Activated T-helper 1 cell treated with anti-CD3 and anti-CD28 coated beads, Interleukin-2, amount 50 U/mL, for 16 hours (primary cell): ENCODE measurements at places on chromosomes 2 and 18.

- no peak for DNase-seq
Measured at GRCh38 chr2:134785659-134786430, 52.6 kb upstream of the ACMSD start.

DNA sequence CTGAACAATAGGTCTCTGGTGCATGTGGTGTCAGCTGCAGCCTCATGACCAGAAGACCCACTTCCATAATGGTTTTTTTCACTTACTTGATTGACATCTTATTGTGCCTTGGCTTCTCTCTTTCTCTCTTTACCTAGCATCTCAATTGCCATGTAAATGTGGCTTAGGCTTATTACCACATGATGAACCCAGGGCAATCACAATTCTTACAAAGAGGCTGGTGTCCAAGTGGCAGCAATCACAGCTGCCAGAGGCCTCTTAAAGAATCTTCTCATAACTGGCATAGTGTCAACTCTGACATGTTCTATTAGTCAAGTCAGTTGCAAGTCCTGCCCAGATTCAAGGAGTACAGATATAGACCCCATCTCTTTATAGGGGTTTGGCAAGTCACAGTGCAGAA, 1224.8 kb downstream of the SUCLG1 start:
- DNase-seq = no peak

DNA sequence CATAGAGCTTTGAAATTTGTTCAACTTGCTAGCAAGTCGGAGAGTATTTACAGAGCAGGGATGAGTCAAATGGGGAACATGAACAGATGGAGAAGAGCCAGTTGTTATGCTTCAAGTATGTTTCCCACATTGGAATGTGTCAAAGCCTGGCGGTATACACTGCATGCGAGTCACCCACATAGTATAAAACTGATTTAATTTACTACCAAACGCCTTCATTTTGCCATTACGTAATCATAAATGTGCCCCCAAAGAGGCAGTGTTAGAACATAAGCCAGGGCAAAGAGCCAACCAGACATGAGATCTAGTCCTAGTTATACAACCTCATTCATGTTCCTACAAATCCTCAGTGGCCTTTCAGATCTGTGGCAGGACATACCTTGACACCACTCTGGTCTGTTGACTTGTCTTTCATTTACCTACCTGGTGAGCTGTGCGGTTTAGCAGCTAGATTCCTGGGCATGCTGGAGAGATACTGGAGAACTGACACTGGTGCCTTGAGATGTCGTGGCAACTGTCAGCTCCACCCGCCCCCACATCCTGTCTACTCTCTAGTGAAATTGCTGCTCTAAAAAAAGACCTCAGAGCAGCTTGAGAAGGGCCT, 21.7 kb upstream of the NRP2 start:
- DNase-seq = no peak

DNA sequence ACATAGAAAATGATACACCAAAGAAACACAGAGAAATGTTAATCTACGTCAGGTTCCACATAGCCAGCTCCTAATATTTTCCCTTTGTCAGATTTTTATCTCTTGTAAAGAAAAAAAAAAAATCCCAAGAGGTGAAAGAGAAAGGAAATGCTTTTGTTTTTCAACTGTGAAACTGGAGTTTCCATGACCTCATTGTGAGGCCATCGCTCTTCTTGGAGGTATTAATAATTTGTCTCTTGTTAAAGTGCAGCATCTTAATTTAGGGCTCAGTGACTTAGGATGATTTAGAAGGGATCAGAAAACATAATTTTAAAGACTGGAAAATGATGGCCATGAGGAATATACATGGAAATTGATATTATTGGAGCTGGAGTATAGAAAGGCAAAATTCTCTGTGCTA, 21.7 kb downstream of the ARHGAP28 start:
- DNase-seq = no peak

- DNase-seq = no peak
Measured at GRCh38 chr18:63346031-63346430, 21.0 kb downstream of the KDSR start.

- DNase-seq = no peak
Measured at GRCh38 chr2:70126413-70126812, 39.1 kb downstream of the PCBP1 start.

- DNase-seq = no peak
Measured at GRCh38 chr2:219684721-219685689, 57.6 kb downstream of the SLC4A3 start.

DNA sequence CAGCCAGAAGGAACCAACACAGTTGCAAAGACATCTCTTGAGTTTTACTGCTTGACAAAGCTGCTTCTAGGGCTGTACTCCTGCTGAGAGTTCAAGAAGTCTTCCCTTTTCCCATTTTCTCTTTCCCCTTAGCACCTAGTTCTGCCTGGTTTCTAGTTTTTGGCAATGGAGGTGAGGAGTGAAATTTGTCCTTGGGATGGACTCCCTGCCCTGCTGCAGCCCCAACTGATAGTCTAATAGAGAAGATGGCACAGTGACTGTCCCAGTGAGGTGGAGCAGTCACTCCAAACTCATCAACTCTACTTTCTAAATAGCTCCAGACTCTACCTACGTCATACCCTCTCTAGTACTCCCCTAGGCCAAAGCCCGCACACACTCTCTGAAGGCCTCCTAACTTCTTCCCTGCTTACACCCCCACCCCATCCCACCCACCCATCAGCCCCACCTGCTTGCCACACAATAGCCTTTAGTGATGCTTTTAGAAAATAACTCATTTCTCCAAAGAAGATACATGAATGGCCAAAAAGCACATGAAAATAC, 164.4 kb downstream of the DDX1 start:
- no peak for DNase-seq

GRCh38 chr2:183224948-183225347, 100.7 kb downstream of the NUP35 start:
- DNase-seq = no peak

GRCh38 chr2:180991361-180991760, 11.0 kb downstream of the UBE2E3 start:
- no peak for DNase-seq

DNA sequence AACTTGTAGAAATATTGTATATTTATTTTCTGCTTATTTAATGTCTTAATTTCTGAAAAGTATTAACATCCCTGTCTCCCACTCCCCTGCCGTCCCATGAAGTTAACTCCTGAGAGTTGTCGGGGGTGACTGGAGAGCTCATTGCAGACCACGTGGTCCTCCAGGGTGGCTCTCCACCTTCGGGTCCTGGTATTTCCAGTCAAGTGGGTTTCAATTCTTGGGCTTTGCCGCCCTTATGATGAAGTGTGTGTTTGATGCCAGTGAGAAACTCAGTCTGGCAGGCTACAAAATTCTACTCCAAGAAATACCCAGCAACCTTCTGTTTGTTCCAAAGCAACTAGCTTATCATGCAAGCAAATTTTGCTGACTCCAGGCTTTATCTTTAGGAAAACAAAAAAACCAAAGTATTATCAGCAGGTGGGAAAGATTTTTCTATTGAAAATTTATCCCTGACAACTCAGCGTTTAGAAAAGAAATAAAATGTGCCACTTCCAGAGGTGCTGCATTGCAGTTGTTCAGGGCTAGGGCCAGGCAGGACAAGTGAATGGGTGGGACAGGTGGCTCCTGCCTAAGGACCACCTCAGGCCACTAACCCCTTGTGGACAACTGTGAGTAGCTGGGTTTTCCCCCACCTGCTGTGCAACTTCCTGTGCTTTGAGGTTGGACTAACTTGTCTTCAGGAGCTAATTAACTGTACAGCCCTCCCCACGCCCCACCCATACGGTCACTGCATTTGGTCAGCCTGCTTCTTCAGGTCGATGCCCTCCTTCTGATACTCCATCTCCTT, 46.6 kb downstream of the BCL2L11 start:
- no peak for DNase-seq

- no peak for DNase-seq
Measured at GRCh38 chr18:77056344-77057005, 76.1 kb downstream of the MBP start.

GRCh38 chr18:76754351-76754750, 68.0 kb upstream of the ZNF236 start:
- no peak for DNase-seq

DNA sequence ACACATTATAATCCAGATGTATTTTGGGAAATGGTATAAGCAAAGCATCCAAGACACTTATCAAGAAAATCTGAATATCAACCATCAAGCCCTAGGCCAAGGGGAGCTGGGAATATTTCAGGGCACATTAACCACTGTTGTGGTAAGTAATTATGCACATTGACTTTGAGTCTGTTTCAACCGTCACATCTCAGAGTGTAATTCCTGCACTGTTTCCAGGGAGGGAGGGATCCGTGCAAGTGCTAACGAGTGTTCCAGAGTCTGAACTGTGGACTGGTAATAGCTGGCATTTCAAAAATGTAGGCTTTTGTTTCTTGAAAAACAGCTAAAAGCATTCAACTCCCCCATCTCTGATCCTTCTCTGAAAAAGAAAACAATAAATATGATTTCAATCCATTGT, 681.6 kb downstream of the BCL11A start:
- no peak for DNase-seq

- no peak for DNase-seq
Measured at GRCh38 chr18:7877609-7878008, 310.5 kb downstream of the PTPRM start.

DNA sequence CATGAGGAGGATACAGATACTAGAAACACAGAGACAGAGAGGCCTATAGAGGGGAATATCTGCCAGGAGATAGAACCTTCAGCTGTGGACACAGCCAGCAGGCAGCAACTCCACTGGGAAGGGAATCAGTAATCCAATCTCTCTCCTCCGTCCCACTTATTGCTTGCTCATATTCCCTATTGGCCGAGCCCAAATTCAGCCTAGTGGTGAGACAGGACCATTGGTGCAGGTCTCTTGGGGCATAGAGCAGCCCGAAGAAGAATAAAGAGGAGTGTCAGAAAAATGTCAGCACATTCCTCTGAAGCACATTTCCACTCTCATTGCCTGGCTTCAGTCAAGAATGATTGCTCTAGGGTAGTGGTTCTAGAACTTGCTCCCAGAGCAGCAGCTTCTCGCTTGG, 1091.5 kb upstream of the GYPC start:
- DNase-seq = no peak

DNA sequence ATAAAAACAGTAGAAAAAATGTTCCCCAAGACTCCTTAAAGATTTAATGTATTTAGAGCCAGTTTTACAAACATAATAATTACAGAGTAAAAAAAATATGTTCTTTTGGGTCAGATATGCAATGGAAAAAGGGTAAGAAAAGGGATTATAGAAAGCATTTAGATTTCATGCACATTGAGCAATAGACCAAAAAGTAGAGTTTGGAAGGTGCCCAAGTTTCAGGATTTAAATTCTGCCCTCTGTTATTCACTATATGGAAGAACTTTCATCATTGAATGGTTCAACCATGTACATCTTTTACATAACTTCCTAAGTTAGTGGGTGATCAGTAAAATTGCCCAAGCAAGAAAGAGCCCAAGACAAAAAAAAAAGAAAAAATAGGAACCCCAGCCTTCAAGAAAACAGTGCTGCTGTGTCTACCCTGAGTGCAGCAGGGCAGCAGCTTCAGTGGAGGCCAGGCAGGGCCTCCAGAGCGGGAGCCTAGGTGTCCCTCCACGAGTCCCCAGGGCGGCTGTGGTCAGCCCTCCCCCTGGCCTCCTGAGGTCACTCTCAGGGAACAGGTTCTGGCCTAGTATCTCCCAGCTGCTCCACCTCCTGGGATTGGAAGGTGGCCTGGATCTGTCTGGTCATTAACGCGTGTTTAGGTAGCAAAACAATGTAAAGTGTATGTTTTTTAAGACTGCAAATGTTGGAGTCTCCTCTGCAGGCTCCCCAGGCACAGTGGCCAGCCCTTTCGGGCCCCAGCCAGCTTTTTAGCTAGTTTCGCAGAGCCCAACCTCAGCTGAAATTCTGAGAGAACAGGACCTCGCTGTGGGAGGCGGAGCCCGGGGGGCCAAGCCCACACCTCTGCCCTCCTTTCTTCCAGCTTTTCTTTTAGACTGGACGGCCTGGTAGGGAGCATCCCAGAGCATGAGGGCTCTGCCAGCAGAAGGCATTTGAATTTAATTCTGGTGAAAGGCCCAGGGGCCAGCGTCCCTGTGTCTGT, 77.3 kb downstream of the TEX51 start:
- no peak for DNase-seq

- no peak for DNase-seq
Measured at GRCh38 chr2:33477473-33478468, 1.3 kb downstream of the RASGRP3 start.

DNA sequence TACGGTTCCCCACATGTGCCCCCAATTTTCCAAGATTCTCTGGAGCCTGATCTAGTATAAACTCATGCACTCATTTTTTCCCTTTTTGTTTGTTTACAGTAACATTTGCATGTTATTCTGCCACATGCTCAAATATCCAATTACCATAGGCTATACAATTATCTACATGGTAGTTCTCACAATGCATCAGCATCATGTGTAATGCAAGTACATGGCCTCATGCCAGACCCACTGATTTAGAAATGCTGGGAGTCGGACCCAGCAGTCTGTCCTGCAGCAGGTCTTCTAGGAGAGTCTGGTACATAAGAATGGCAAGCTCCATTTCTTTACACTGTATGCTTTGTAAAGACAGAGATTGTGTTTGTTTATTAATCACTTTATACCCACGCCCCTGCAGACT, 107.7 kb downstream of the CBLN2 start:
- no peak for DNase-seq

GRCh38 chr2:143603035-143603655, 473.9 kb downstream of the ARHGAP15 start:
- no peak for DNase-seq

DNA sequence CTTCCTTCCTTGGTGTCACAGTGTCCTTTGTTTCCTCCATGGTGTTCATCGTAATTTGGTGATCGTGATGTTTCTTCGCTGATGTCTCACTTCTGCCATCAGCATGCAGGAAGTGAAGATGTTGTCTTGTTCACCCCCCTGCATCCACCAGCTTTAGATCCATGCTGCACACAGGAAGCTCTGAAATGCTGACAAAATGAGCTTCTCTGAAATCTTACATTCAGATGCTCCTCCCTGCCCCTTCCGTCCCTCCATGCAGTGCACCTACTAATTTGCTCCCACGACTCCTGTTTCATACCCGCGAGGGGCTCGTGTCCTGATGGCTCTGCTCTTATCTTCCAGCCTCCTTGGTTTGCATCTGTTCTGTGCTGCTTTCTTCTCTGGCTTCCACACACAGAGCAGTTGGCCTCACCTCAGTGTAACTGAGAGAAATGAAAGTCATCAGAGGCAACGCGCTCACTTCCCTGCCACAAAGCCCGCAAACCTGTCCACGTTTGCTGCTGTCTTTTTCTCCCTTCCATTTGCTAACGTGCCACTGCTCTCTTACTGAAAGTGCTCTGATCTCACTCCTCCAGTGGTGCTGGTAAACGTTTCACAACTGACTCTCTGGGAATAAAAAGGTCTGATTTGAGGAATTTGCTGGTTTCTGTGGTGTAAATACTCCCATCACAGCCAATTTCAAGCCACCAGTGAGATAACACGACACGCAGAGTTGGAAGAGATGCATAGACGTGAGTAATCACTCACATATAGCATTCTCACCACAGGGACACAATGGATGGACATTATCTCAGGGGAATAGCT, 41.0 kb upstream of the MGAT4A start:
- DNase-seq = peak; percentile 31

GRCh38 chr2:50443288-50443687, 588.6 kb downstream of the NRXN1 start:
- DNase-seq = no peak
